SK-N-SH treated with all-trans-retinoic acid at 6 μM for 48 hours (cell line): ENCODE measurements at places on chromosomes 7 and 10.

- ATAC-seq, result no peak
These were observed 739.5 kb downstream of the SORCS1 start for GRCh38 chr10:106424981-106425380.

- ATAC-seq, result no peak
These were observed 214.0 kb downstream of the MDFIC start for GRCh38 chr7:115135769-115136410.

DNA sequence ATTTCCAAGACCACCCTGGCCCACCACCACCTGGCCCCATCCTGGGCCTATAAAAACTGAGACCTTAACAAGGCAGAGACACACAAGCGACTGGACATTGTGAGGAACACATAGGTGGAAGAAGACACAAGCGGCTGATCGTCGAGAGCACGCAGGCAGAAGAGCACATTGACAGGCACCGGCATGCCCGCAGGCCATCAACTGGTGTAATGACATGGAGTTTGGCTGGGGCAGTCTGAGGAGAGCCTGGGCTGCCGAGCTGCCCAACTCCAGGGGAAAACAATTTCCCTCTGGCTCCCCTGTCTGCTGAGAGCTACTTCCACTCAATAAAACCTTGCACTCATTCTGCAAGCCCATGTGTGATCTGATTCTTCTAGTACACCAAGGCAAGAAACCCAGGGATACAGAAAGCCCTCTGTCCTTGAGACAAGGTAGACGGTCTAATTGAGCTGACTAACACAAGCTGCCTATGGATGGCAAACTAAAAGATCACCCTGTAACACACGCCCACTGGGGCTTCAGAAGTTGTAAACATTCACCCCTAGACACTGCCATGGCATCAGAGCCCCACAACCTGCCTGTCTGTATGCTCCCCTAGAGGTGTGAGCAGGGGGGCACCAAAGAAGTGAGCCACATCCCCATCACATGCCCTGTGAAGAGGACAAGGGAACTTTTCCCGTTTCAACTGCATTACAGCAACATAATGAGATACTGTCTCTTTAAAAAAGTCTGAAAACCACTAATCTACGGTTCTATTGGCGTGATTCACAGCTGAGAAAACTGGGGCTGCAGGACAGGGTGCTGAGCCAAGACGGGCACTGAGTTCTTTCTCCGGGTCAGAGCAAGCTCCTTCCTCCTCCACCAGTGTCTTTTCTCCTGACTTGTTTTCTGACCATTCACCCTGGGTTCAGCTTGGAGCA lies 18.5 kb upstream of the TNS3 start:
- ATAC-seq, result peak; percentile 78

DNA sequence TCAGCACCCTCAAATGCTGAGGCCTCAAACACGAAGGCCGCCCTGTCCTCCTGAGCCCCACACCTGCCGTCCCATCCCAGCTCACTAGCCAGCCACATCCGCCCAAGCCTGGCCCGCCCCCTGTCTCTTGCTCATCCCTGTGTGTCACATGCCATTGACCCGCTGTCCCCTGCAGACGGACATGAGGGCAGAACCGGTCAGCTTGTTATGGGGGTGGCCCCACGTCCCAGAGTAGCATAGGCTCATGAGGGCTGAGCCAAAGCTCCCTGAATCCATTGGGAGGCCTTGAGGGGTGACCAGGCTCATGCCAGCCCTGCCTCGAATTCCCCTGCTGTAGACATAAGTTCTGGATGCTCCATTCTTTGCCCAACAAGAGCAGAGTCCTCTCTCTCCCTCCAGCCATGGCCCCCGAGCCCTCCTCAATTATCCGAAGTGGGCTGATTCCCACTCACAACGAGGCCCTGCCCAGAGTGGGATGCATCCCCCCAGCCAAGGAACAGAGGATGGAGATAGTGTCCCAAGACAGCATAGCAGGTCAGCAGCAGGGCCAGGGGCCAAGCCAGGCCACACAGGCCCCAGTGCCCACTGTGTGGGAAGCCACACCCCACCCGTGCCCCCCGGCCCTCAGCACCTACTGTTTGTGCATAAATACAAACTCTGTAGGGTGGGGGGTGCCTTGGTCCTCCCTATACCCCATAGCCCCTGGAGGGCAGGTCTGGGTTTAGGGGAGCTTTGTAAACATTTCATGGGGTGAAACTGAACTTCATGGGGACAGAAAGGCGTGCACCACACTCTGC lies 42.1 kb downstream of the EBF3 start:
- no peak for ATAC-seq

- ATAC-seq, result no peak
These were observed 309.0 kb downstream of the GPAM start for GRCh38 chr10:111874576-111874975.

- no peak for ATAC-seq
These were observed 9.3 kb downstream of the KNDC1 start for GRCh38 chr10:133169173-133169947.

DNA sequence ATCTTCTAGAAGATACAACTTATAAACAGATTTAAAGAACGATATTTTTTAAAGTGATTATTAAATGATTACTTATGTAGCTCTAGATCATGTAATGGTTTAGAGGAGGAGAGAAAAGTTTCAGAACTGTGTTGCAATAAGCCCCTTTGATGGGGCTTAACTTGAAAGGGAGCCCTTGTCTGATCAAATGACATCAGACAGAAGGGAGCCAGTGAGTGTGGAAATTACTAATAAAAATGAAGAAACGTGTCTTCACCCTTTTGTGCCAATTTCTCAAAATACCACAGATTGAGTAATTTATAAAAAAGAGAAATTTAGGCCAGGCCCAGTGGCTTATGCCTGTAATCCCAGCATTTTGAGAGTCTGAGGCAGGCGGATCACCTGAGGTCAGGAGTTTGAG lies 318.2 kb downstream of the EXOC4 start:
- ATAC-seq, result no peak

- ATAC-seq, result peak; percentile 35
These were observed 29.7 kb downstream of the HTRA1 start for GRCh38 chr10:122490786-122491680.

DNA sequence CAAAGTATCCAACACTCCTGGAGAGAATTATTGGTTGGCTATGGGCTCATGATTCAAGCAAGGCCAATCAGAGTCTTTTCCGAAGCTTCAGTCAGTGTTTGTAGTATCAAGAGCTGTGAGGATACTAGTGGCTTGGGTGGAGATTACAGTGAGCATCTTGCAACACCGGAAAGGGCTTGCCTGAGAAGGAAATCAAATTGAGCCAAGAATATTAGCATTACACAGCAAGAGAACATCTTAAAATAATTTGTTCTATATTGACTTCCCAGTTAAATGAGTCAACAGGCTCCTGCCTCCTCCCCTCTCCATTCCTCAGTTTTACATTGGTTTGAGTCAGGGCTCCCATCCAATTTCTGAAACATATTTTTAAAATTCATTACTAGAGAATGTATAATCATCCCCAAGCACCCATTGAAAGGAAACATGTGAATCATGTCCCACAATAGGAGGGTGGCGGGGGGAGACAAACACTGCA lies 127.4 kb downstream of the ELAPOR2 start:
- peak; percentile 97 for ATAC-seq

GRCh38 chr10:99658622-99659030 lies 683 bp upstream of the ENTPD7 start:
- ATAC-seq, result peak; percentile 6

- no peak for ATAC-seq
These were observed 376.3 kb upstream of the BMPER start for GRCh38 chr7:33529070-33529469.
